ENCODE measurements at places on chromosomes 5 and 9.

GRCh38 chr5:93915142-93915553 is 173.7 kb upstream of the POU5F2 start:
- no peak for DNase-seq

- DNase-seq = no peak
Measured at GRCh38 chr9:110109333-110110092, 98.4 kb downstream of the C9orf152 start.

- DNase-seq = no peak
Measured at GRCh38 chr9:27659001-27659400, 85.7 kb upstream of the C9orf72 start.

GRCh38 chr5:1167361-1167727 is 34.1 kb upstream of the SLC6A19 start:
- no peak for DNase-seq

DNA sequence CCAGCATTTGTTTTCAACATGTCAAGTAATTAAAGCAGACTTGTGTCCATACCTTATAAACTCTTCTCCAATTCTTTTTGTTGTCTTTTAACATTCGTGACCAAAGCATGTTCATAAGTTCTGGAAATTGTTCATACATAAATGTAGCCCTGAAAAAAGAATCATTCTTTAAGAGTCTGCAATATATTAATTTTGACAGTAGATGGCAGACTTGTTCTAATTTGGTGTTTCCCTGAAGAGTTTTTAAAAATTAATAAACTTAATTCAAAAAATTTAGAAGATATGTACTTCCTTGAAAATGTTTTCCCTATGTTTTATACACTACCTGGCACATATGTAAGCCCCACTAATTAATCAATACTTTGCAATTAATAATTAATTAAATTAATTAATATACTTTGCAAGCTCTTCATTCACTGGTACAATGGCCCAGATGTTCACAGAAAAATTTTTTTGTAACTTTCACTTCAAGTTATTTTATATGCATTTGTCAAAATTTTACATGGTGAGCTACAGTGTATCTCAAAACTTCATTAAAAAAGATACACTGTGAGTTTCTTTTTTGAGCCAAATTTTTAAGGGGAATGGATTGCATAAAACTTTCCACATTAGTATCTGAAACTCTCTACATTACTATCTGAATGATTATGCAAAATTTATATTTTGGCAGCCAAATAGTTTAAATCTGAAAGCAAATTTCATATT is 42.1 kb downstream of the CLINT1 start:
- DNase-seq = no peak

DNA sequence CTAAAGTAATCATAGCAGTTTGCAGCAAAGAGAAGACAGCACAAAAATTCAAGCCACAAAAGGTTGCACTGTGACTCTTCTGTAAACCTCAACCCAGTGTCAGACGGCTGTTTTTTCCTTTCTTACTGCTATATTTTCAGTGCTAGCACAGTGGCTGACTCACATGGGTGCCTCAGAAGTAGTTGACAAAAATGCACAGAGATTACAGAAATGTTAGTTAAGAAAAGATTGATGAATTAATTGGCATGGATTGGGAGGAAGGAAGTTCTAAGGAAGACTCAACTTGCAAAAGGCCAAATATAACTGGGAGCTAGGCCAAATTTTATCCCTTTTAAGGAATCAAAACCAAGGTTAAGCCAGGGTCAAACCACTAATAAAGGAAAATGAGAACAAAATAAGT is 43.7 kb upstream of the ITGA1 start:
- DNase-seq = no peak

- DNase-seq = no peak
Measured at GRCh38 chr5:168609806-168610482, 30.8 kb upstream of the PANK3 start.

DNA sequence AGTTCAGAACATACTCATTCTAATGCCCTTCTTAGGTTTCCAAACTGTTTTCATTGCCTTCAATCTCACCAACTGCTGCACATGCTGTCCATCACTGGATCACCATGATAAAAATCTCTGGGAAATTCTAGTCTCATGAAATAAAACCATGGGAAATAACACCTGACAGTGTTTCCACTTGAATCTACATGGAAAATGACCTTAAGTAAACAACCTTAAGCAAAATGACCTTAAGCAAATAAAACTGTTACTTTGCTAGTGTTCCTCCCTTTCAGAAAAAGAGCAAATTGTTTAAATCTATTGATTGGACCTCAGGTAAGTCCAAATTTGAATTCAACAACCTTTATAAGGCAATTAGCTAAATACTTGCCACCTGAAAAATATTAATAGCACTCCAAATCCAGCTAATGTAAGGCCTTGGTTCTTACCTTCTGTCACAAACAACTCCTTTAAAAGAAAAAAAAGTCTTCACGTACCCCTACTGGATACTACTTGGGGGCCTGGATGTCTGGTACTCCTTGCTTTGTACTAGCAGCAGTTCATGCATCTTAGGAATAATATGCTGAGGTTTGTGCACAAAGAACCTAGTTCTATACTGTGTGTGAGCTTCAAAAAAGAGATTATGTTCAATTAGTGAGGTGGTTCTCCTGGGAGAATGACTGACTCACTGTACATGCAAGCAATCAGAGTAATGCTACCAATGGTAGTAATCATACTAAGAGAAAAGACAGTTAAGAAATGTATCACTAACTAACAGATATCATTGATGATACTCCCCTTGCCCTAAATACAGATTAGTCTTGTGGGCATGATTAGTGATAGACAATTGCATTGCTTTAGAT is 630.4 kb downstream of the PSAT1 start:
- DNase-seq = no peak

- no peak for DNase-seq
Measured at GRCh38 chr5:175748650-175749049, 90.8 kb downstream of the HRH2 start.

- no peak for DNase-seq
Measured at GRCh38 chr9:110047232-110047954, 160.6 kb downstream of the C9orf152 start.

All from NCI-H1417 treated with DMSO at 0.1 percent for 48 hours (cell line).